ENCODE measurements at places on chromosomes 5 and 9.

- no peak for DNase-seq
Measured at GRCh38 chr9:4573634-4574389, 83.5 kb downstream of the SLC1A1 start.

DNA sequence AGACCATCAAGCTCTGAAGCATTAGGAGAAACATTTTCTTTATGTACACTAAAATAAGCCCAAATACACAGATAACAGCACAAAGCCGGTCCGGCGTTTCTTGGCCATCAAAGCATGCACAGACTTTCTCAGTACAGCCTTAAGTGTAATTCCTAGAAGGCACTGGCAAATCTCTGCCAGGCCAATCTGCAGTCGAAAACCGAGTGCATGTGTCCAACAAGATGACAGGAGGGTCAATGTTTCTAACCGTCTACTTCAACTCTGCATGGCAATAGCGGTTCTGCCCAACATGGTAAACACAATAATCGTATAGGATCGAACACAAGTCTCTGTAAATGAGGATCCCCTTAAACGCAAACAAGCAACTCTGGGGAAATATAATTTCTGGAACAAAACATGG lies 1.1 kb downstream of the ARL15 start:
- peak; percentile 52 for DNase-seq

DNA sequence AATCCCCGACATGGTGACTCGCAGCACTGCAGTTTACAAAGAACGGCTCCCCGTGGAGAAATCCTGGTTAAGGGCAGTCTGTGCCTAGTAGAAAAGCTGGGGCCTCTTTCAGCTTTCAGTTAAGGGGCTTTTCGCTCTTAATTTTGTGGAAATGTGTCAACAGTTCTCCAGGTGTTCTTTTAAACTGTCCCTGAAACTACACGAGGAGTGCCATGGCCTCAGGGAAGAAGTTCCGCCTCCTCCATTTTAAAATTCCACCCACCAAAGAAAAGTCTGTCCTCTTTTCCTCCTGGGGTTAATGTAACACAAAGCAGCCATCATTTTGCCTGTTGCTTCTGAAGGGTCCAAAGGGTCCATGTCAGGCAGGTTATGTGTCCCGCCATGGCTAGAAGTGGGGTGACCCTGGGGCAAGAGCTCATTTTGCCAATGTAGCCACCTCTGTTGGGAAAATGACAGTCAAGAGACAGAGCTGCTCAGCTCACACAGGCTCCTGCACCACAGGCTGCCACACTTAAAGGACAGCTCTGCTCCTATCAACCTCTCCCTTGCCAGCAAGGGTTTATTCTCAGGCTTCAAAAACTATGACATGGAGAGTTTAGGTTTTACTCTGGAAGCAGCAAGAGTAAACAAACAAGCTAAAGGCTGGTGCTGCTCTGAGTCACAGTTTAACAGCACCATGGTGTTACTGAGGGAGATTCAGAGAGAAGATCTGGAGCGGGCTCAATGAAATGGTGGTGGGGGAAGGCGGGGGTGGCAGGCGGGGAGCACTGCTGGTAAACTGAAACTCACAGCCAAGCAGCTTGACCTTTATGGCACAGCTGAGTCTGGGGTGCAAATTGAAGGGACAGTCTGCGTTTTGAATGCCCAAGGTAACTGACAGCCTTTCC lies 3.2 kb downstream of the WHRN start:
- no peak for DNase-seq

- peak; percentile 76 for DNase-seq
Measured at GRCh38 chr9:132235894-132236661, 74.2 kb downstream of the NTNG2 start.

DNA sequence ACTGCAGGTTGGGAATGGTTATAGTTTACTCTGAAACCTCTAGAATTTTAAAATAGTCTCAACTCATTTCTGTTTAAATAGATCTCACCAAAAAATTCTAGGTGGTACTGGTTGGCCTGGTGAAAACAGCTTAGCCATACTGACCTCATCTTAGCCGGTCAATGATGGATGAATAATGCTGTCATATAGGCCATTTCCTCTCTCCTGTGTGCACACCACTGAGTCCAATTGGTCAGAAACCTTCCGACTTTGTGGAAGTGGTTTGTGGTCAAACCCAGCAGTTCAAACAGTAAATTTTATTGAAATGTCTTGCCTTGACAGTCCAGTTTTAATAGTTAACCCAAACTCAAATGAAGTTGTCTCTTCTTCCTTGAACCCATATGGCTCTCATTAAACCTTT lies 98.6 kb downstream of the GIN1 start:
- no peak for DNase-seq

- DNase-seq = no peak
Measured at GRCh38 chr5:8340739-8341344, 471.9 kb downstream of the MTRR start.

GRCh38 chr5:146398826-146399225 lies 48.3 kb upstream of the TCERG1 start:
- no peak for DNase-seq
